NCI-H2029 treated with DMSO at 0.1 percent for 48 hours (cell line): ENCODE measurements at places on chromosomes 6 and 20.
A peak's percentile ranks its signal among the peaks of the same experiment; 100 is the strongest.

GRCh38 chr6:31669676-31670075 is at the start of gene LY6G5B:
Gene LY6G5B, plus strand, starts transcription at chr6:31669976. Its CDS starts 975 bp downstream, at chr6:31670951.
- no peak for DNase-seq

- DNase-seq = no peak
Measured at GRCh38 chr6:81130061-81130460, 622.4 kb downstream of the TENT5A start.

GRCh38 chr6:113980937-113981554 is 10.1 kb upstream of the HDAC2 start:
- DNase-seq = peak; percentile 34

DNA sequence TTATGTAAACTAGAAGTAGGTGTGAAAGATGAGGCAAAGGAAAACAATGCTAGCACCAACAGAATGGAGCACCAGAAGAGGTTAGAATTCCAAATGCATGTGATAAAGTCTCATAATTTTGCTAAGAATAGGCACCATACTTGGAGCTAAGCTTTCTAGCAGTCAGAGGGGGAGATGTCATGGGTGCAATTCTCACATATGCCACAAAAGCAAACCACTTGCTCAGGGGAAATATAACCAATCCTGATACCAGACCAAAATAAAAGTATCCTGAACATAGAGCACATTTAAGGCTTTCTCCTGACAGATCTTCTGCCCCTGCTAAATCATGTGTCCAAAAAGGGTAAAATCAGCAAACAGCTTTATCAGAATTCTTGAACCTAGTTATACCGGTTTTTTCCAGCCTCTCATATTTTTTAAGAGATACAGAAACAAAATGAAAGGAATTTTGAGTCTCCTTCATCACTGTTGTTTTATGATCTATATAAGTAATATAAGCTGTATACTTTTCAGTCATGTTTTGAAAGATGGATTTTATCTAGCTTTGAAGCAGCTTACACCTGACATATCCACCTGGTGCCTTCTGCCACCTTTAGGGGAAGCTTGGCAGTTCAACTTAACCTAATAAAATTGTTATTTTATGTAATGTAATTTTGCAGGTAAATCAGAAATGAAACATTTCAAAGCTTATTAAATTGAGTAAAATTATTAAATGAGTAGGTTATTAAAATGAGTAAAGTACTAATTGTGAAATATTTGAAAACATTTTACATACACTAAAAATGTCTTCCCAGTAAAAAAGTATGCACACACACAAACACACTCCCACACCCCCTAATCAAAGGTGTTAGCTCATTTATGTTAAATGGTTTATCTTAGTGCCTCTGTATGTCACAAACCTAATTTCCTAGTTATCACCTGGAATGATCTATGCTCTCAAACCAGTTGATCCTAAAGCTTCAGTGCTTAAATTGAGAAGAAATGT is 2.8 kb downstream of the SPO11 start:
- DNase-seq = no peak

DNA sequence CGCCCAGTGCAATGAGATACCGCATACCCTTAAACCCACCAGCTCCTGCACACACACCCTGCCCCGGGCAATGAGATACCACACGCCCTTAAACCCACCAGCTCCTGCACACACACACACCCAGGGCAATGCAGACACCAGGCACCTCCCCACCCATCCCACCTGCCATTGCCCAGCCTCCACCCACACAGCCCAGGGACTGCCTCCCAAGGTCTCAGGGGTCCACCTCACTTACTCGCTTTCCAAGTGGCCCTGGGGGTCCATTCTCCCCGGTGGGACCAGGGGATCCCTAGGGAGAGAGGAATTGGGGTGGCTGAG is 24.0 kb downstream of the COL11A2 start:
- no peak for DNase-seq

DNA sequence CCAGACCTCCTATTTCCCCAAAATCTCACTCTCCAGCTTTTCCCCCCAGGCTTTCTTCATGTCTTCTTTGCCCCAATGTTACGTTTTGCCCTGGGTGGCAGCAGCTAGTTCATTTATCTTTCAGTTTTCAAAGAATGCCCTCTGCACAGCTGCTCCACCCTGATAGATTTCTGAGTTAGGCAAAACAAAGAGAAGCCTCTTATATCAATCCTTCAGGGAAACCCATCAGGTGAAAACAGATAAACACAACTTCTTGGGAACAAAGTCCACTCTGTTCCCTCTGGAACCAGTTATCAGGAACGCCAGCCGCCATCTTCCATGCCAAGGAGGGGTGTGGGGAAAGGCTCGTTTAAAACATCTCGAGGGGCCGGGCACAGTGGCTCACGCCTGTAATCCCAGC is 34.0 kb downstream of the ZBTB9 start:
- no peak for DNase-seq

DNA sequence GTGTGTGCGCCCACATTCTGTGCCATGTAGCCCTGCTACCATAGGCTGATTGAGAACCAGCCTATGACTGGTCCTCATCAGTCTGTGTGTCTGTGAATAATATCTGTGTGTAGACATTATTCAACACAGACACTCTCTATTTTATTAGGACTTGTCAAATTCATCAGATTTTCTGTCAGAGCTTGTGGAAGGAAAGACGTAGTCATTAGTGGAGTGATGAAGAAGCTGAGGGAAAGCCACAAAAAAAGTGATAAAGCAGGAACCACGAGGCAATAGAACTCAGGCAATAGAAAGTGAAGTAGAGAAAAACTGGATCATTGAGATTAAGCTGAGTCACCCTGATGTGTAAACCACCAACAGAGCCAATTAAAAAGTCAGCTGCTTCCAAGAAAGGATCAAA is 122.2 kb upstream of the MARCKS start:
- no peak for DNase-seq

- no peak for DNase-seq
Measured at GRCh38 chr20:35004051-35004725, 48.5 kb downstream of the MYH7B start.

DNA sequence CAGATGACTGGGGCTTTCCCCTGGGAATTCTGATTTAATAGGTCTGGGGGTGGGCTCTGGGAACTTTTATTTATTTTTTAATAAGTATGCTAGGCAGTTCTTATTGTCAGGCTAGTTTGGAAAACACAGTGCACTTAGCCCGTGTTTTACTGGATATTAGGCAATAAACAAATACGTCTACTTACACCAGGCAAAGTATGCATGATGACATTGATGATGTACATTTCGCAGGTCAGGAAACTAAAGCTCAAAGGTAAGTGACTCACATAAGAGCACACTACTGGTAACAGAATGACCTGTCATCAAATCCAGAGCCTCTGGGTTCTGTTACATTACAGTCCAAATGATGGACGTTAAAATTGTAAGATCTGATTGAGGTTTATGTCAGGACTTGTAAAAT is 144.4 kb upstream of the EXOC2 start:
- DNase-seq = no peak

GRCh38 chr20:53783768-53784167 is 190.1 kb upstream of the ZNF217 start:
- DNase-seq = no peak

DNA sequence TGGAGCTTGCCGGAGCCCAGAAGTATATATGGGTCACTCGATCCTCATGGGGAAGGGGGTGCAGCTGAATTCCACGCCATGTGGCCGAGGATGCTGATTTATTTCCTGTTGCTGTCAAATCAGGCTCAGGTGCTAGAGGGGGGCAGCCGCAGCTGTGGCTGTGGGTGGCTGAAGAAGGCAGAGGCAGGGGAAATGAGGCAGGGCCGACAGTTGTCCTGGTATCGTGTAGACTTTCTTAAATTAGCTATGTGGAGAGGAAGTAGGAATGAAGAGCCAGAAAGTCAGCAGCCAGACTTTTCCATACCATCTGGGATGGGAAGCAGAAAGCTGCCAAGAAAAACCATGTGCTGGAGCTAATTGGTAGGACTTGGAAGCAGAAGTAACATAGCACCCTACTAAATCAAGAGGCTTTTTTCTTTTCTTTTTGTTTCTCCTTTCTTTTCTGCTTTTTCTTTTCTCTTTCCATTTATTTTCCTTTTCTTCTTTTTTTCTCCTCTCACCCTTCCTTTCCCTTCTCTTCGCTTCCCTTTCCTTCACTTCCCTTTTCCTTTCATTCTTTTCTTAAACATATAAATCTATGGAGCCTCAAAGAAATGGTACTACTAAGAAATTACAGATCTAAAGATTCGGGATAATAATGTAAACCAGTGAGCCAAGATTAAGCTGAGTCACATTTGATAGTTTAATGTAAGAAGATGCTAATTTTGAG is 90.6 kb upstream of the CD83 start:
- no peak for DNase-seq

DNA sequence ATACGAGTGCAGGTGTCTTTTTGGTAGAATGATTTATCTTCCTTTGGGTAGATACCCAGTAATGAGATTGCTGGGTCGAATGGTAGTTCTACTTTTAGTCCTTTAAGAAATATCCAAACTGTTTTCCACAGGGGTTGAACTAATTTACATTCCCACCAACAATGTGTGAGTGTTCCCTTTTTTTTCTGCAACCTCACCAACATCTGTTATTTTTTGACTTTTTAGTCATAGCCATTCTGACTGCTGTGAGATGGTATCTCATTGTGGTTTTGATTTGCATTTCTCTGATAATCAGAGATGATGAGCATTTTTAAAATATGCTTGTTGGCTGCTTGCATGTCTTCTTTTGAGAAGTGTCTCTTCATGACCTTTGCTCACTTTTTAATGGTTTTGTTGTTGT is 1.9 kb upstream of the ZNF831 start:
- no peak for DNase-seq

DNA sequence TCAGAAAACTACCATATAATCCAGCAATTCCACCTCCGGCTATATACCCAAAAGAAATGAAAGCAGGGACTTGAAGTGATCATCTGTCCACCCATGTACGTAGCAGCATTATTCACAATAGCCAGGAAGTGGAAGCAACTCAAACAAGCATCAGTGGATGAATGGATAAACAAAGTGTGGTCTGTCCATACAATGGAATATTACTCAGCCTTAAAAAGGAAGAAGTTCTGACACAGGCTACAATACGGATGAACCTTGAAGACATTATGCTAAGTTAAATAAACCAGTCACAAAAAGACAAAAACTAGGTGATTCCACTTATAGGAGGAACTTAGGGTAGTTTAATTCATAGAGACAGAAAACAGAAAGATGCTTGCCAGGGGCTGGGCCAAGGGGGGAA is 76.5 kb downstream of the ATP9A start:
- DNase-seq = no peak

DNA sequence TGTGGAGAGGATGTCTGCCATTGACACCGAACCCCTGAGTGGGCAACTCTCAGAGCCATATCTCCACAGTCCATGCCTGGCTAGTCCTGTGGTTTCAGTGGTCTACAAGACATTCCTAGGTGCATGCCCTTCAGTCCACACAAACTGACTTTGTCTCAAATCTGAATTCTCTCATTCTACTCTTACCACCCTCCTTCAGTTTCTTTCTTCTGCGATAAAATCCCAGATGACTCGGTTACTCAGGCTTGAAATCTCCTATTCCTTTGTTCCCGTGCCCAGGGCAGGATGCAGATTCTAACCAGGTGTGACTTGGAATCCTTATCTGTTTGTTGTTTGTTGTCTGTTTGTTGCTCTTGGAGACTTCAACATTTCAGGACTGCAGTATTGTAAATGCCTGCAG is 9.3 kb downstream of the CDS2 start:
- DNase-seq = no peak

- DNase-seq = no peak
Measured at GRCh38 chr6:20706238-20706938, 172.1 kb downstream of the CDKAL1 start.

GRCh38 chr20:40336533-40336932 is 352.5 kb downstream of the MAFB start:
- no peak for DNase-seq

- DNase-seq = peak; percentile 66
Measured at GRCh38 chr6:157021993-157022740, 245.0 kb downstream of the ARID1B start.

DNA sequence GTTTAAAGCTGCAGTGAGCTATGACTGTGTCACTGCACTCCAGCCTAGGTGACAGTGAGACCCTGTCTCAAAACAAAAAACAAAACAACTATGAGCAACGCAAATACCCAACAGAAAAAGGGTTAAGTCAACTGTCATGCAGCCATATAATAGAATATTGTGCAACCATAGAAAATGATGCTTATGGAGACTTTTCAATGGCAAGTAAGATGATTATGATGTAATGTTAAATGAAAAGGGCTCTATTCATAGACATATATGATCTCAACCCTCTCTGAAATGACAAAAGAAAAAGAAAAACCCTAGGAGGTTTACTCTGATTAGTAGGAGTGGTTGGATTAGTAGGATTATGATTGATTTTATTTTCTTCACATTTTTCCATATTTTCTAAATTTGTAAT is 41.3 kb upstream of the TBC1D7 start:
- DNase-seq = no peak

GRCh38 chr20:24147961-24148360 is 159.4 kb upstream of the GGTLC1 start:
- DNase-seq = no peak

DNA sequence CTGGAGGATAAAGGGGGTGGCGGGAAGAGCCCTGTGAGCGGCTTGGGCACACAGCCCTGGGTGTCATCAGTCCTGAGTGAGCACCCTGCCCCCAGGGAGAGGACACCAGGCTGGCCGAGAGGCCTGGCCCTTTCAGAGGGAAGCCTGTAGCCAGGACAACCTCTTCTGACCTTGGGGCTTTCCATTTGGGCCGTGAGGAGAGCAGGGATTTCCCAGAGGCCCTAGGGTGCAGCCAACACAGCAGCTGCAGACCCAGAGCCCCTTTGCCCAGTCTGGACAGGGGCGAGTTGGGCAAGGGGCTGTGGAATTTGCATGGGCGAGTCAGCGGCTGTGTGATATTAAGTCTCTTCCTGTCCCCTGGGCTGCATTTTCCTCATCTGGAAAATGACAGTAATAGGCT is 6.3 kb downstream of the MAP1LC3A start:
- no peak for DNase-seq
